ENCODE measurements at places on chromosomes 3 and 15. TPM values are rescaled to one million over a fixed set of nuclear protein-coding genes. Genes with fewer than 3 reads are reported as not detected.

The LDHAL6B gene
- polyA plus RNA-seq, result not detected

The EOMES gene
- 0.43 TPM for polyA plus RNA-seq

The CCRL2 gene
- polyA plus RNA-seq, result 5.6 TPM

The TTLL13 gene
- 0.38 TPM for polyA plus RNA-seq

The ATP2B2 gene
- 0.01 TPM for polyA plus RNA-seq

The GOLGA6L10 gene
- polyA plus RNA-seq, result 7.8 TPM

The RBMS3 gene
- polyA plus RNA-seq, result 30.6 TPM
